ENCODE measurements at places on chromosomes 1 and 21. TPM values are rescaled to one million over a fixed set of nuclear protein-coding genes. Genes with fewer than 3 reads are reported as not detected.

The COL16A1 gene
- total RNA-seq, result 4.6 TPM

The FAM131C gene
- total RNA-seq, result 1.4 TPM

The KLHDC7A gene
- total RNA-seq, result 0.38 TPM

The TTLL7 gene
- 27.5 TPM for total RNA-seq

The TSPAN1 gene
- 27.6 TPM for total RNA-seq

DNA sequence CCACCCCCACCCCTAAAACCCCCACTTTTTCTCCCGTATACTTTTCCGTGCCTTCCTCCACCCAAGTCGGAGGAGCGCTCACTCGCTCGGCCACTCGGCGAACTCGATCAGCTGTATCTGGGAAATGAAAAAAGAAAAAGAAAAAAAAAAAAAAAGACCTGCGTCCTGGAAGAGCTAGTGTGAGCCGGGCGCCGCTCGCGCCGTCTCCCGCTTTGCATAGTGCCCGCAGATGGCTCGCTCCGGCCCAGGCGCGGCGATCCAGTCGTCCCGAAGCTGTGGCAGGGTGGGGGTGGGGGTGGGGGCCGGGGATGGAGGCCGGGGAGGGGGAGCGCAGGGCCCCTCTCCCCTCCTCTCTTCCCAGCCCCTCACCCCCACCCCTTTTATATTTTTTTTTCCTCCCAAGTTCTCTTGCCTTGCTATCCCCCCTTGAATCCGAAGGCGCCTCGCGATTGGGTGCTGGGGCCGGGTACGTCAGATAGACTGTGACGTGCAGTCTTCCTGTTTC lies 299 bp upstream of the PROX1 start:
- DNase-seq, result peak; percentile 84
- peaks cover 30% of the 10 kb centered on the region for H3K4me1 ChIP-seq
- H3K27me3 ChIP-seq, result peaks cover 93% of the 10 kb centered on the region
- H3K36me3 ChIP-seq, result no peaks in the 10 kb centered on the region
- peak overlapping the region; percentile 96 for H3K27ac ChIP-seq

- H3K4me1 ChIP-seq, result peaks cover 47% of the 10 kb centered on the region
- DNase-seq, result no peak
- no peaks in the 10 kb centered on the region for H3K36me3 ChIP-seq
- H3K27me3 ChIP-seq, result no peaks in the 10 kb centered on the region
These were observed 910 bp upstream of the RERE start for GRCh38 chr1:8818325-8818775.

- DNase-seq, result no peak
- H3K27ac ChIP-seq, result no peak overlapping the region
- peaks cover 3% of the 10 kb centered on the region for H3K27me3 ChIP-seq
- H3K4me3 ChIP-seq, result peak overlapping the region; percentile 90
- no peaks in the 10 kb centered on the region for H3K36me3 ChIP-seq
- no peaks in the 10 kb centered on the region for H3K4me1 ChIP-seq
These were observed 9.3 kb upstream of the MMEL1 start for GRCh38 chr1:2642131-2642559.

DNA sequence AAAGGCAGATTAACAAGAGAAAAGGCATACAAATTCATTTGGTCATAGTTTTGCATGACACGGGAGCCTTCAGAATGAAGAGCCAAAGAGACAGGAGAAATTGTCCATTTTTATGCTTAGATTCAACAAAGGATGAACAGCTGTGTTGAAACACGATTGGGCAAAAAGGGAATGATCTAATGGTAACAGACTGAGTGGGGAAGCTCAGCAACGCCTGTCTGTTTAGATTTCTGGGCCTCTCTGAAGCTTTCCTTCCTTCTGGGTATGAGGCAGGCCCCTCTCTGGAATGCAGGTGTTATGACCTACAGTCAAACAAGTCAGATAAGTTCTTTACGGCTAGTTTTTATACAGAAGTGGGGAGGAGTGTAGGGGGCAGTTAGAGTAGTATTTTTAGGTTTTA lies 154.6 kb downstream of the RGS7 start:
- H3K27ac ChIP-seq, result peak overlapping the region; percentile 95
- no peaks in the 10 kb centered on the region for H3K36me3 ChIP-seq
- no peaks in the 10 kb centered on the region for H3K27me3 ChIP-seq
- peaks cover 11% of the 10 kb centered on the region for H3K4me1 ChIP-seq
- DNase-seq, result no peak

DNA sequence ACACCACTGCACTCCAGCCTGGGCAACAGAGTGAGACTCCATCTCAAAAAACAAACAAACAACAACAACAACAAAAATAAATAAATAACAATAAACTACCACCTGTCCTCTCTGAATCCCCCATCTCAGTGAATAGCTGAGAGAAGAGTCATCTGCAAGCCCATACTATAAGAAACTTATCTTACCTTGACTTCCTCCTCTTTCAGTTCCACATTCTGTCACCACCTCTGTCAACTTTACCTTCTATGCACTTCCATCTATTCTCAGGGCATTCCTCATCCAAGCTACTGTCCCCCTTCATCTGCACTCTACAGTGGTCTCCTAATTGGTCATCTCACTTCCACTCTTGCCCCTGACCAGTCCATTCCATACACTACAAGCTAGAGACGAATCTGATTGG lies 58.1 kb downstream of the KIAA0040 start:
- no peak overlapping the region for H3K4me3 ChIP-seq
- peaks cover 18% of the 10 kb centered on the region for H3K4me1 ChIP-seq
- no peaks in the 10 kb centered on the region for H3K36me3 ChIP-seq
